Neural progenitor cell (in vitro differentiated cells): ENCODE measurements at places on chromosomes 16 and 17. TPM values are rescaled to one million over a fixed set of nuclear protein-coding genes. Genes with fewer than 3 reads are reported as not detected.

The MYH1 gene
- total RNA-seq: not detected in 2 replicates

The CAPNS2 gene
- total RNA-seq: 0.24 TPM in 1 of 2 replicates, not detected in the other

The TLCD2 gene
- 0.15 and 0.28 TPM in 2 replicates for total RNA-seq

DNA sequence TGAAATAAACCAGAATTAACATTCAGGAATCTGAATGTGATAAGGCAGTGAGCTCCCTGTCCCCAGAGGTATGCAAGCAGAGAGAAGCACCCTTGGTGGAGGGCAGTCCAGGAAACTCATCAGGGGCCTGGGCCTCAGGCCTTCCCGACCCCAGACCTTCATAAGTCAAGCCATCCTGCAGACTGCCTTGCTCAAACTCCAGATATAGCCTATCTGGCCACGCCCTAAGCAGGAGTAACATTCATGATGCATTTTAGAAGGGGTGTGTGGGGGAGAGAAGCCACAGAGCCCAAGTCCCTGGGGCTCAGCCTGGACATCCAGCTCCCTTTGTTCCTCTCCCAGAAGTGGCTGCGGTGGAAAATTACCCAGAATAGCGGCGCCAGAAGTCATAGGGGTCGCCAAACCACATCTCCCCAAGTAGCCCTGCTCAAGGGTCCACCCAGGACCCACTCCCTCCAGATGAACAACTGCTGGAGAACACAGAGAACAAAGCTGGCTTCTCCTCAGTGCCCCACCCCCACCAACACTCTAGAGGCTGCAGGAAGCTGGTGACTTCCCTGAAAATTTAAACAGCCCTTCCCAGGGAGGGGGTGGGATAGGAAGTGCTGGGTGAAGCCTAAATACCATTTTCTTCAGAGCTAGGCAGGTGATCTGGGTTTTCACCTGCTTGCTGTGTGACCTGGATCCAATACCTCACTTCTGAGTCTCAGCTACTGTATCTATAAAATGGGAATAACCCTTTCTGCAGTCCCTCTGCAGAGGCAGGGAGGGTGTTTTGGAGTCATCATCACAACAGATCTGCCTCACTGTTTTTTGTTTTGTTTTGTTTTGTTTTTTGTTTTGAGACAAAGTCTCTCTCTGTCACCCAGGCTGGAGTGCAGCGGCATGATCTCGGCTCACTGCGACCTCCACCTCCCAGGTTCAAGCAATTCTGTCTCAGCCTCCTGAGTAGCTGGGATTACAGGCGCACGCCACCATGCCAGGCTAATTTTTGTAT lies 1.5 kb upstream of the SREBF1 start:
- H3K4me1 ChIP-seq: peaks cover 42% of the 10 kb centered on the region
- no peak overlapping the region for H3K4me3 ChIP-seq
- no peaks in the 10 kb centered on the region for H3K27me3 ChIP-seq
- H3K36me3 ChIP-seq: no peaks in the 10 kb centered on the region
- DNase-seq: peak; percentile 41

The CNTNAP4 gene
- total RNA-seq: 0.41 TPM in 1 of 2 replicates, not detected in the other

- no peak overlapping the region for H3K4me3 ChIP-seq
- no peaks in the 10 kb centered on the region for H3K36me3 ChIP-seq
- DNase-seq: peak; percentile 16
- H3K4me1 ChIP-seq: peaks cover 27% of the 10 kb centered on the region
These were observed 474.4 kb downstream of the SLC39A11 start for GRCh38 chr17:72618001-72618509.

The PSMD12 gene
- 26.7 and 39.7 TPM in 2 replicates for total RNA-seq

GRCh38 chr17:61330174-61331150 lies 69.2 kb upstream of the TBX2 start:
- no peak for DNase-seq
- no peaks in the 10 kb centered on the region for H3K36me3 ChIP-seq
- no peak overlapping the region for H3K4me3 ChIP-seq

The HAGH gene
- 38.3 and 72.1 TPM in 2 replicates for total RNA-seq

The CUEDC1 gene
- 8.8 and 14.7 TPM in 2 replicates for total RNA-seq

GRCh38 chr17:74288785-74289184 lies 14.8 kb downstream of the DNAI2 start:
- no peak overlapping the region for H3K27ac ChIP-seq
- H3K4me1 ChIP-seq: peaks cover 5% of the 10 kb centered on the region
- H3K27me3 ChIP-seq: peaks cover 5% of the 10 kb centered on the region
- no peak for DNase-seq

DNA sequence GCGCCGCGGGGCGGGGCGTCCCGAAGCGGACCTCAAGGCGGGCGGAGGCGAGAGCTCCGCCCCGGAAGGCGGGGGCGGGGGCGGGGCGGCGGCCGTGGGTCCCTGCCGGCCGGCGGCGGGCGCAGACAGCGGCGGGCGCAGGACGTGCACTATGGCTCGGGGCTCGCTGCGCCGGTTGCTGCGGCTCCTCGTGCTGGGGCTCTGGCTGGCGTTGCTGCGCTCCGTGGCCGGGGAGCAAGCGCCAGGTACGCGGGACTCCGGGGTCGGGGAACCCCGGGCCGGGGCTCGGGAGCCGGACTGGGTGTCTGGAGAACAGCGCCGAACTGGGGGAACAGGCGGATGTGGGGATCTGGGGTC lies at the start of gene TNFRSF12A:
Gene TNFRSF12A, plus strand, starts transcription at position 122 of the 357 bp plus-strand sequence. Its CDS starts 30 bp downstream, at position 152.
- H3K36me3 ChIP-seq: no peaks in the 10 kb centered on the region
- peaks cover 21% of the 10 kb centered on the region for H3K4me1 ChIP-seq
